ENCODE measurements at places on chromosomes 3 and 15. TPM values are rescaled to one million over a fixed set of nuclear protein-coding genes. Genes with fewer than 3 reads are reported as not detected.

Gene CDHR4
- total RNA-seq = under 0.01 TPM

Gene RHOV
- under 0.01 TPM for total RNA-seq

Gene IQCF5
- total RNA-seq = not detected

Gene ANKRD34C
- total RNA-seq = not detected

Gene AMIGO3
- not detected for total RNA-seq
